Mammary epithelial cell (primary cell): ENCODE measurements at places on chromosomes 16 and 17. TPM values are rescaled to one million over a fixed set of nuclear protein-coding genes. Genes with fewer than 3 reads are reported as not detected.

Gene CASKIN2
- total RNA-seq, result 10.5 TPM

Gene ZACN
- not detected for total RNA-seq

Gene DECR2
- 24.9 and 26.6 TPM in 2 replicates for total RNA-seq

Gene ZG16B
- total RNA-seq, result 2.7 TPM

Gene HS3ST3A1
- 1.0 TPM for total RNA-seq

Gene RNF157
- total RNA-seq, result not detected in 2 replicates

Gene ZSCAN10
- not detected in 2 replicates for total RNA-seq

Gene CA5A
- total RNA-seq, result not detected in 2 replicates

Gene CIITA
- 0.17 TPM for total RNA-seq

Gene TBC1D3I
- not detected for total RNA-seq

Gene PRDM7
- total RNA-seq, result not detected

Gene UMOD
- not detected in 2 replicates for total RNA-seq

Gene TBC1D3L
- total RNA-seq, result 3.5 TPM

Gene CPHXL2
- total RNA-seq, result not detected in 2 replicates

Gene HLF
- 0.21 and 0.32 TPM in 2 replicates for total RNA-seq

Gene NKIRAS2
- 28.1 and 36.9 TPM in 2 replicates for total RNA-seq

Gene SLFN13
- 2.8 and 8.6 TPM in 2 replicates for total RNA-seq

Gene SAT2
- total RNA-seq, result 49.8 and 91.3 TPM in 2 replicates

Gene AOC2
- total RNA-seq, result 2.8 and 3.8 TPM in 2 replicates

Gene NPIPB13
- 21.0 and 27.0 TPM in 2 replicates for total RNA-seq

Gene TBC1D3D
- total RNA-seq, result not detected

Gene NF1
- 65.3 and 75.7 TPM in 2 replicates for total RNA-seq

Gene OGFOD3
- 21.9 and 25.6 TPM in 2 replicates for total RNA-seq

Gene DHRS7C
- not detected for total RNA-seq

Gene TIMP2
- total RNA-seq, result 20.7 TPM

Gene PIGS
- total RNA-seq, result 56.2 TPM

Gene TNP2
- not detected in 2 replicates for total RNA-seq

Gene TPPP3
- total RNA-seq, result not detected

Gene CCDC92B
- not detected for total RNA-seq

Gene GIT1
- 83.4 and 84.6 TPM in 2 replicates for total RNA-seq

Gene MEIOB
- total RNA-seq, result not detected in 2 replicates

Gene EDC4
- total RNA-seq, result 31.5 TPM

Gene OR3A2
- 0.67 TPM for total RNA-seq

Gene NT5C3B
- 55.2 TPM for total RNA-seq

Gene BEAN1
- 1.3 TPM for total RNA-seq

Gene CCL1
- not detected for total RNA-seq

Gene ACLY
- 83.5 and 387 TPM in 2 replicates for total RNA-seq

Gene CTF1
- 2.8 TPM for total RNA-seq

Gene TBC1D26
- not detected for total RNA-seq

Gene TOB1
- 51.2 TPM for total RNA-seq

Gene CRYM
- 0.17 TPM for total RNA-seq

Gene TIGD7
- 1.9 and 2.8 TPM in 2 replicates for total RNA-seq

Gene TEKT3
- not detected for total RNA-seq

Gene TEX14
- 0.24 and 0.38 TPM in 2 replicates for total RNA-seq

Gene GJC1
- total RNA-seq, result 7.0 TPM

Gene RASD1
- total RNA-seq, result not detected in 2 replicates

Gene UQCRC2
- total RNA-seq, result 181 TPM

Gene CCDC154
- 0.17 TPM for total RNA-seq

Gene YBX2
- 0.42 and 0.67 TPM in 2 replicates for total RNA-seq

Gene CCL14
- not detected for total RNA-seq

Gene NPIPA5
- total RNA-seq, result 1.5 TPM

Gene FOXK2
- total RNA-seq, result 70.3 and 80.8 TPM in 2 replicates

Gene MC1R
- total RNA-seq, result 6.8 and 9.7 TPM in 2 replicates

Gene HID1
- total RNA-seq, result 1.2 TPM

Gene ZNF597
- total RNA-seq, result 3.8 TPM

Gene SLC13A2
- total RNA-seq, result not detected in 2 replicates

Gene KRT20
- not detected in 2 replicates for total RNA-seq
